CD4-positive, alpha-beta T cell treated with Interleukin-4 for 1 hour (primary cell): ENCODE measurements at places on chromosomes 2 and 18.

- no peak for DNase-seq
Measured at GRCh38 chr2:182230561-182230960, 196.3 kb downstream of the PDE1A start.

DNA sequence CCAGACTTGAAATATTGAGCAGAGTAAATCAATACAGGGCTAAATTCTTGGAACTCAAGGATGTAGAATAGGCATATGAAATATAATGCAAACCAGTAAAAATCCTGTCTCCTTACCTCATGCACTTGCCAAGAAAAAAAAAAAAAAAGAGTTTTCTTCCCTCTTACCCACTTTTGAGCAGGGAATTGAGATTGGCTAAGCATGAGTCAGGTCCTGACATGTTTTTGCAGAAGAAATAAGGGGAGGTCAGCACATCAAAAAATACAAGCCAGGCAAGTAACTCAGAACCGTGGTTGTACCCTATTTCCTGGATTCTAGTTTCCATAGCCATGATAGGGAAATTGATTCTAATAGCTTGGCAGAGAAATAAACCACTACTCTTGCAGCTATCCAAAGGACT, 1526.7 kb downstream of the LRP1B start:
- no peak for DNase-seq

GRCh38 chr2:19358242-19359020, at the start of gene OSR1:
OSR1 (minus strand) TSS chr2:19358623; CDS start chr2:19353805, 4,818 bp downstream.
- DNase-seq: no peak

GRCh38 chr2:215368493-215368809, 56.6 kb downstream of the ATIC start:
- DNase-seq: no peak

DNA sequence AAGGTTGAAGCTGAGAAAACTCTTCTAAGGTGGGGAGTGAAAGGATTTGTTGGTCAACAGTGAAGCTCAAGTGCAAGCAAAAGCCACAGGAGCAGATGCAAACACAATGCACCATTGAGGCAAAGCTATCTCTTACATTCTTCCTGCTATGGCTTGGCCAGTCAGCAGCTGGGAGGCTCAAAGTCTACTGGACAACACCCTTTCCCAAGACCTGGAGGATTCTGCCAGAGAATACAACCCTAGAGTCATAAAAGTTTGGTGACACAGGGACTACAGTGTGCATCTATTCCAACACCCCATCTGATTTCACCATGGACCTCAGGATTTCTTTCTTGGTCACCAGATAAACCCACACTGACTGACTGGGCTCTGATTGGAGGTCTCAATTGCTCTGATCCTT, 342.0 kb downstream of the HRH4 start:
- DNase-seq: no peak

GRCh38 chr2:8976442-8977259, 26.8 kb downstream of the MBOAT2 start:
- no peak for DNase-seq

DNA sequence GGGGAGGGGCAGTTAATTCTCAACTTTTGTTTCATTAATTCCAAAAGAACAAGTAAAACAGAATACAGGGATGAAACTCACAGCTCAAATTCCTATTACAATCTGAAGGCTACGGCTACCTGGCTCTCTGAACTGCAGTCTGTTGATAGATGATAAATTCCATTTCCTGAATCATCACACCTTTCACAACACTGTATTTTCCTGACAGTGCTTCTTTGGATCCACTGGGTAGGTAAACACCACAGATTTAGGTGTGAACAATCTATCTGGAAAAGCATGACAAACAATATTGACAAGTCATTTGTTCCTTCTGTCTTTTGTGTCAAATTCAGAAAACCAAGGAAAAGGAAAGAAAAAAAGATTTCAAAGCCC, 843.2 kb downstream of the LRRTM4 start:
- DNase-seq: no peak

GRCh38 chr2:171087547-171087946, 73.1 kb downstream of the TLK1 start:
- no peak for DNase-seq

DNA sequence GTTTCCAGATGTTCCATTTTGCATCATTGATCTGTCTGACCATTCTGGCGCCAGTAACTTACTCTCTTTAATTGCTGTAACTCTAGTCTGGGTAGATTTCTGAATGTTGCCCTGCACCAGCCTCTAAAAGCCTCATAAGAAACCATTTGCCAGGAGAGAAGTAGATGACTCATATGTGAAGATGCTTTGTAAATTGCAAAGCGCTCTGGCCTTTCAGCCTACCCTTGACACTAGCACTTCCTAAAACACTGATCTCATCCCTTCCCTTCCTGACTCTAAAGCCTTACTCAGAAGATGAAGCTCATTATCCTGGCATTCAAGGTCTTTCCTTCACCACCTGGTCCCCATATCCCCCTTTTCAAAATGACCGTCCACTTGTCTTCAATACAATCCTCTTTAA, 193.2 kb upstream of the MEX3C start:
- DNase-seq: no peak

- DNase-seq: no peak
Measured at GRCh38 chr2:5377323-5377722, 314.9 kb upstream of the SOX11 start.

DNA sequence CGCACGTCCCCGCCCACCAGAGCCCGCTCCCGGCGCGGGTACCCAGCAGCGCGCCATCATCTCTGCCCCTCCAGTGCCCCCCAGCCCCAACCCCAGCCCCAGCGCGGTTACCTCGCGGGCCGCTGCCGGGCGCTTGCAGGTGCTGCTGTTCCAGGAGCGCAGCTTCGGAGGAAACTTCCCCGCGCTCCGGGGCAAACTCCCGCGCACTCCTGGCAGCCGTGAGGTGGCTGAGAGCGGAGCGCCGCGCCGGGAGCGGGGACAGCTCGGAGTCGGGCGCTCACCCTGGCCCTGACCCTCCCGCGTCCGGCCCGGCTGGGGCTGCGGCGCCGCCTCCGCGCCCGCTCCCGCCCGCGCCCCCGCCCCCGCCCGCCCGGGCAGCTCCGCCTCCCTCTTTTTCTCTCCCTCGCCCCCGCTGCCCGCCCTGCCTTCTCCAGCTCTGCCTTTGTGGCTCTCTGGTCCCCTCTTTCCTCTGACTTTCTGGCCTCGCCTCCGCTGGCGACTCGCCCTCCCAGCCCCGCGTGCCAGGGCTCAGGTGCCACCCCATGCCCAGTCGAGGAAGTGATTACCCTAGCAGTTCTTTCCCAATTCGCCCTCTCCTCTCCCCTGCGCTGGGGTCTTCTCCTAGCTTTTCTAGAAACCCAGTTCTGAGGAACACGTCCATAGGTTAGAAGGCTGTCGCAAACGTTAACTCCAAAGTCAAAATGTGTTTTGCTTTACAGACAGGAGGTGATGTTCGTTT, at the start of gene CHST9:
Gene CHST9, minus strand, starts transcription at position 284 of the 739 bp plus-strand sequence. CDS start 42,499 bp downstream, outside the sequence.
- no peak for DNase-seq

DNA sequence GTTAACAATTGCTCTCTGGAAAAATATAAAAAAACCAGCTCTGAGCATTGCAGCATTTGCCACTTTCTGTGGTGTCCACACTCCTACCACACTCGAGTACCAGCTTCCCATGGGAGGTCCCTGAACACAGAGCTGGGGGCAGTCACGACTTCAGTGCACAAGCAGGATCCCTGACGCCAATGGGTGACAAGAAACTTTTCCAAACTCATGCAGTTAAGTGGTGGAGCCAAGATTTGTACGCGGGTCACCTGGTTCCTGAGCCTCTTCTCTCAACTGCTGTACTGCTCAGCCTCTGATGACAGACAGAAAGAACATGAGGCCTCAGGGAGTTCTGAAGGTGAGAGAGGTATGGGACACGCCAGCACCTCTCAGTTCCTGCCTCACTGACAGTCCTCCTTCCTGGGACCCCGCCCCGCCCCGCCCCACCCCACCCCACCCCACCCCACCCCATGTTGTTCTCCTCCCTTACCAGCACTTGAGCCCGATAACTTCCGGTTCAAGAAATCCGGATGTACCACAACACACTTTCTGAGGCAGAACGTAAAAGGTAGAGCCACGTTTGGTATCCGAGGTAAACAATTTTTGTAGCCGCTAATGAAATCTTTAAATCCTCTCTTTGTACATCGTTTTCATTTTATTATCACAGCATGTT, 287.6 kb downstream of the MYCN start:
- no peak for DNase-seq

DNA sequence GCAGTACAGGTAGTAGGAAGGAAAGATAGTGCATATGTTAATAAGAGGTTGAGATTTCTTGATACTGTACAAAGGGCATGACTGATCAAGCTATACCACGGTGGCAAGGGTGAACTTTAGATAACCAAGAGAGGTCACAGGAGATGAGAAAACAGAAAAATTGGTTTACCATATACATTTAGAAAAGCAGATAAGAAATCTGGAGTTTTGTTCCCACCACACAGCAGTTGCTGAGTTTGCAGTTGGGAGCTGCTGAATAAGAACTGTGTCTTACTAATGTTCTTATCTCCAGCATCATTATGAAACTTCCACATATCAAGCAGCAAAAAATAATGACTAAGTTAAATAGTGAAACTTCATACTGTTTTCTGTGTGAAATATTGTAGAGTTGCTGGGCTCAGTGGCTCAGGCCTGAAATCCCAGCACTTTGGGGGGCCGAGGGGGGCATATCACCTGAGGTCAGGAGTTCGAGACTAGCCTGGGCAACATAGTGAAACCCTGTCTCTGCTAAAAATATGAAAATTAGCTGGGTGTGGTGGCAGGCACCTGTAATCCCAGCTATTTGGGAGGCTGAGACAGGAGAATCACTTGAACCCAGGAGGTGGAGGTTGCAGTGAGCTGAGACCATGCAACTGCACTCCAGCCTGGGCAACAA, 12.0 kb upstream of the IMPACT start:
- DNase-seq: no peak

- peak; percentile 57 for DNase-seq
Measured at GRCh38 chr2:225041851-225042799, at the start of gene DOCK10. DOCK10 (minus strand) TSS chr2:225042468; CDS start chr2:225042374, 94 bp downstream.

DNA sequence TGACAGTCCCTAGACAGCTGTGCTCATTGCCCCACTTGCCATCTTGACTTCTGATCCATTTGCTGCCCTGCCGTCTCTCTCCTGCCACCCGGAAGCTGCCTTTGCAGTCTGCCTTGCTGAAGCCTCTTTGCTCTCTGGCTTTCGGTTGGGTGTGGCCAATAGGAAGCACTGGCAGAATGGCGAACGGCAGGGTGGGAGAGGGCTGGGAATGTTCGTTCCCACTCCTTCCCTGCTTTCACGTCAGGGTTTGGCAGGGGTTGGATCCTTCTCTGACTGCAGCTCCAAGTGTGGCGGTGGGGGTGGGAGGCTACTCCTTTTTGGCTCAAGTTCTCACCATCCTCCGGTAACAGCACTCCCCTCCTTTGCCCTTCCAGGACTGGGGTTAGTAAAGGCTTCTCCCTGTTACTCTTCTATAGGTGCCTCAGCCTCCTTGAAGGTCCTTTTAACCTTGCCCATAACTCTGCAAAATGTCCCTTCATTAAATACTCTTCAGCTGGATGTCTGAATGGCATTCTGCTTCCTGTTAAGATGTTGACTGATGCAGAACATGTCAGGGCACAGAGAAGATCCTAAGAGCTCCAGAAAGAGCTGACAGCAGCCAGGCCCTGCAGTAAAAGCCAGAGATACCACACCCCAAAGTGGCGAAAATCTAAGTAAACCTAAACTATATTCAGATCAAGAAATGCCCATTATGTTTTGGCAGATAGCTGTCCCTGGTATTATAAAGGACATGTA, 299.7 kb downstream of the CDCA7 start:
- DNase-seq: no peak

GRCh38 chr2:25313711-25314513, 27.8 kb downstream of the DNMT3A start:
- DNase-seq: no peak

- no peak for DNase-seq
Measured at GRCh38 chr2:69926849-69927515, 12.1 kb downstream of the MXD1 start.

DNA sequence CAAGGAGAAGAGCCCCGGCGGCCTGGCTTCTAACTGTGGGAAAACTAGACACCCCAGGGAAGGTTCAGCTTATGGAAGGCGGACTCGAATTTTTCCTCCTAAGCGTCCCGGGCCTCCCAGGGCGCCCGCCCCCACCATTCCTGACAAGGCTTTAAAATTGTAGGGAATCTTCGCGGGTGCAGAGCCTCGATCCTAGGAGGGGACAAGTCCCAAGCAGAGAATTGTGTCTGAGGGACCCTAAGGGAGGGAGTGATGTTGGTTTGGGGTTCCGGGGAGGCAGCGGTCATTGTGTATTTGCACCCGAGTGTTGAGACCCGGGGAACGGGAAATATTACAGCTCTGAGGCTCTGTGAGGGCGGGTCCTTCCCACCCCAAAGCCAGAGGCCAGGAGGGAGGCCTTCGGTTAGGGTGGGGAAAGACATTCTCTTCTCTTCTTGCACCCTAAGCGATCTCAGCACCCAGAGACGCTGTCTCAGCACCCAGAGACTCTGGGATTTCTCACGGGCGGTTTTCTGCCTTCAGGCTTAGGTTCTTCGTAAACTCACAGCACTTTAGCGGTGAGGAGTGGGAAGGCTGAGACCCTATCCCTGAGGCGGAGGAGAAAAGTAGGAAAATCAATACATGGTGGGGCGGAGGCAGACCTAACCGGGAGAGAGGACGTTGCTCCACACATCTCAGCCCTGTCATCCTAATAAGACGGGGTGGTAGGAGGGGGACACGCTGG, 7.6 kb downstream of the OSR1 start:
- DNase-seq: no peak

DNA sequence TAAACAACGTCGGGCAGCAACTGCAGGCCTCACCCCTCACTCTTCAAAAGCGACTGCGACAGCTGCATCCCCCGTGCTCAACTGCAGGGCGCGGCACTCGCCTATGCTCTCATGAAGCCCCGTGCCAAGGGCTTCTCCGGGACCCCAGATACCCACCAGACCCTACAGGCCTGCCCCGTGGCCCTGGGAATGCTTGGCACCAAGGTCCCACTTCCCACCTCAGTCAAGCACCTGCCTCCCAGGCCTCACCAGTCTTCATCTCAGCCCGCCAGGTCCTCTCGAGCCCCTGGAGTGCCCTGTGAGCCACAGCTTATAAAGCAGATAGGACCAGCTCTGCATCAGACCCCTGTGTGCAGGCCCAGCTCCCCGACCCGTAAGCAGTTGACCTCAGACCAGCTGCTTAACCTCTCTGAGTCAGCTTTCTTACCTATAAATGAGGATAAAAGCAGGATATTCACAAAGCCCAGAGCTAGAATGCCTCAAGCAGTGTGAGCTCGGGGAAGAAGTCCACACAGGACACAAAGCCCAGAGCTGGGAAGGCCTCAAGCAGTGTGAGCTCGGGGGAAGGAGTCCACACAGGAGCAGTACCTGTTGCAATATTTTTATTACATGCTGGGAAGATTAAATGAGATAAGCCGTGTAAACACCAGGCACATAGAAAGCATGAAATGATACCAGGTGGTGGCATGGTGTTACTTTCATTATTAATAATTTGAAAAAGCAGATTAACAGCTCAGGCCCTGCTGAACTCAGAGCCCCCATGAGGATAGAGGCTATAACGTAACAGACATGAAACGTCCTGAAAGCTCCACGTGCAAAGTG, 96.9 kb downstream of the HDAC4 start:
- DNase-seq: no peak

DNA sequence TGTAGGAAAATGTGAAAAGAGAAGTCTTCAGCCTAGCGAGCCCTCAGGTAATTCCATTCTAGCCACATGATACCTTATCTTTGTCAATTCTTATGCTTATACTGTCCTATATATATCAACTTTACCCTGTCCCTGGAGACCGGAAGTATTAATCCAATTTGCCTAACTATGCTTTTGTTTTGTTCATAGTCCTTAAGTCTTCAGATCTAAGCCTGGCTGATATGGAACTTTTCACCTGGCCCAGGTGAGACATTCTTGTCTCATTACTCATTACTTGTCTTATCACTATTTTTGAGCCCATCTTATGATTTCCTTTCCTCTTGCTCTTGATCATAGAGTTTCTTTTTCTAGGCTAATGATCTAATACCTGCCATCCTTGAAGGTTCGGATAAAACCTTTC, 194.1 kb upstream of the FANCL start:
- DNase-seq: no peak
